ENCODE measurements at places on chromosomes 6 and 20.

DNA sequence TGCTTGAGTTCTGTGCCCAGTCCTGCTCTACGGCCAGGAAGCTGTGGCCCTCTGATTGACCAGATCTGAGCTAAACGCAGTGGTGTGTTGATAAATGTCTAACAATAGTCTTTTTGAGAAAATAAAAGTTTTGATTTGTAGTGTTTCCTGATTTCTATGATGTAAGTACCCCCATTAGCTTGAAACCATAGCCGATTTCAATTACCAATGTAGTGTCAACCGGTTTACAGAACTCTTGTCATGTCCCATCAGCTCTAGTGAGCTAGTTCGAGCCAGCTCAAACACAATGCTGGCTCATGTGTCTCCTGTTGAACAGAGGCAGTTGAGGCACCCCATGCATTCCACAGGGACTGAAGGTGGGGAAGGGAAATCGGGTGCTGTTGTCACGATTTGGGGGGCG is 56.7 kb upstream of the ZMYND8 start:
- no peak for DNase-seq

GRCh38 chr6:3353213-3353903 is 94.6 kb downstream of the PSMG4 start:
- DNase-seq, result no peak

DNA sequence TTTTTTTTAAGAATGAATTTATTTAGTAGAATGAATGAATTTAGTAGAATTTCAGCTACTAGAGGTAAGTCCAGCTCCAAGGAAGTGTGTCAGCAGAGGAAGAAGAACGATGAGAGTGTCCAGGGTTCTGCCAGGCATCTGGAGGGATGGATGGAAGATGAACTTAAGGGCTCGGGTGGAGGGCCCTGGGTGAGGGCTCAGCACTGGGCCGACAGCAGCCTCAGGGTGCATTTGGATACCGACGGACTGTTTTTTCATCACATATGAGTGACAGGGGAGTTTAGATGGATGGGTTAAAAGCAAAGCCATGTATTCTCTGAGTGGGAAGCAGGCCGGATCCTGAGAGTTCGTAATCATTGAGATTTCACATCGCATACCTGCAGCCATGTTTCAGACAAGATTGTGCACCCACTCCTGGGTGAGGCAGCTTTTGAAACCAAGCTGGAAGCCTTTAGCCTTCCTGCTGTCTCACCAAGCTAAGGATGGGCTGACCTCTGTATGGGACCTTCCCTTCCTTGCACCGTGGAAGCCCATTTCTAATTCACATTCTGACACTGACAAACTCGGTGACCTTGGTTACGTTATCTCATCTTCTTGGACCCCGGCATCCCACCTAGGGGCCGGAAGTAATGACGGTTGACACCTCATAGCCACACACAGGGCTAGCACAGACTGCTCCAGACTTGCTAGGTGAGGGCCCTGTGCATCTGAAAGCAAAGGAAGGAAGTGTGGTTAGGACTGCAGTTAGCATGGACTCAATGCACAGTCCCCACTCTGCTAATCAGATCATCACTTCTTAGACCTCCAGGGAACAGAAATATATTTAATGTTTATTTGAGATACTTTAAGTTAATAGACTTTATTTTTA is 228.5 kb downstream of the SLC24A3 start:
- DNase-seq, result no peak

DNA sequence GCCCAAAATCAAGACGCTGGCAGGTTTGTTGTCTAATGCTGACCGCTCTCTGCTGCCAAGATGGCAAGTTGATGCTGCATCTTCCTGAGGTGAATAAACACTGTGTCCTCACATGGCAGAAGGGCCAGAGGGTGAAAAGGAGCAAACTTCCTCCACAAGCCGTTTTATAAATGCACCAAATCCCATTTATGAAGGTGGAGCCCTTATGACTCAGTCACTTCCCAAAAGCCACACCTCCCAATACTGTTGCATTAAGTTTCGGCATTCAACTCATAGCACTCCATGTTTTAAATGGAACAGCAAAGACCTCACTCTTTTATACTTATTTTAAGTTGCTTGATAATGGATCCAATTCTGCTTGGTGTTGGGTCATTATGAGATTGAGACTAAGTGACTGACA is 316.6 kb downstream of the RFPL4B start:
- DNase-seq, result no peak

- DNase-seq, result no peak
These were observed 4.2 kb downstream of the TCF19 start for GRCh38 chr6:31162463-31163165.

GRCh38 chr6:81450180-81450579 is 302.3 kb downstream of the TENT5A start:
- no peak for DNase-seq

GRCh38 chr6:142694054-142694453 is 250.9 kb downstream of the HIVEP2 start:
- DNase-seq, result no peak

GRCh38 chr20:47126709-47127108 is 229.8 kb downstream of the ZMYND8 start:
- DNase-seq, result no peak

GRCh38 chr6:156461647-156462046 is 315.5 kb upstream of the ARID1B start:
- DNase-seq, result no peak

GRCh38 chr20:8305449-8305978 is 173.4 kb downstream of the PLCB1 start:
- peak; percentile 38 for DNase-seq

GRCh38 chr20:63687419-63688178 is 8.9 kb upstream of the TNFRSF6B start:
- no peak for DNase-seq

- no peak for DNase-seq
These were observed 57.1 kb upstream of the MLN start for GRCh38 chr6:33860706-33861474.

GRCh38 chr20:53751620-53752318 is 158.1 kb upstream of the ZNF217 start:
- no peak for DNase-seq

DNA sequence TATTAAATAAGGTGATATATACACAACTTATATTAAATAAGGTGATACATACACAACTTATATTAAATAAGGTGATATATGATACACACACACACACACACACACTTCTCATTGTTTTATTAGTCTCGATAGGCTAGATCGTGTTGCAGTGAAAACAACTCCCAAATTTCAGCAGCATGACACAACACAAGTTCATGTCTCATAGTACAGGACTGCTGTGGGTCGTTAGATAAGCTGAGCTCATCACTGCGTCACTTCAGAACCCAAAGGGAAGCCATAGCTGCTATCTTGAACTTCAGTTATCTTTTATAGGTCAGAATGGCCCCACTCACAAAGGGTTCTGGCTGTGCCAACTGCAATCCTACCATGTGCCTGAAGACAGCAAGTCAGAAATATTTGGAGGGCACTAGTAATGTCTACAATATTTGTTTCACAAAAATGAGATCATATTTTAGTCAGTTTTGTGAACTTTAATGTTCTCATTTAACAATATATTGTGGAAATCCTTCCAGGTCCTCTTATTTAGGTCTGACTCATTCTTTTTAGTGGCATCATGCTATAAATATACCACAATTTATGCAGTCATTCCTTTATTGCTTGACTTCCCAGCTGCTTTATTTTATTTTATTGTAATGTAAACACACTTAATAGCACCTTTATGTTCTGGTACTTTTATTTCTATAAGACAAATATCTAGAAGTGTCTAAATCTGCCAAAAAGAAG is 290.2 kb downstream of the PHACTR1 start:
- DNase-seq, result no peak
